ENCODE measurements at places on chromosomes 1 and 21.

- no peak for DNase-seq
- H3K4me1 ChIP-seq, result no peaks in the 10 kb centered on the region
- no peaks in the 10 kb centered on the region for H3K27me3 ChIP-seq
- peaks cover 7% of the 10 kb centered on the region for H3K36me3 ChIP-seq
- no peak overlapping the region for H3K4me3 ChIP-seq
These were observed 54.5 kb downstream of the PRDM15 start for GRCh38 chr21:41824466-41825207.

DNA sequence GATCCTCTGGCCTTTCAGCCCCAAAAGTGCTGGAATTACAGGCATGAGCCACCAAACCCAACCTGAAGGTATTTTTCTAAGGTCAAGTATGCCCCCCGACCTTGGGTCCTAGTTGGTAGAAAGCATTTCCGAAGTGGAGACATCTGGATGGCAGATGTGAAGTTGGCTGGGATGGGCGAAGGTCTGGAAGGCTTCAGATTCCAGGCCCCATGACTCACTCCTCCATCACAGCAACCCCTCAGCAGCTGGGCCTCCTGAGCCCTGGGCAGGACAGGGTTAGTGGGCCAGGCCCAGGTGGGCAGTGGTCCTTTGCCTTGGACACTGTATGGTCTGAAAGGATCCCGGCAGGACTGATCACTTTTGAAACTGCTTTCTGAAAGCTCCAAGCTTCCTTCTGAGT is 23.3 kb downstream of the NAV1 start:
- H3K4me1 ChIP-seq, result peaks cover 1% of the 10 kb centered on the region
- H3K36me3 ChIP-seq, result no peaks in the 10 kb centered on the region
- no peak overlapping the region for H3K27ac ChIP-seq
- no peak for DNase-seq

GRCh38 chr21:31537872-31538576 is 121.5 kb upstream of the SOD1 start:
- no peak for DNase-seq
- no peaks in the 10 kb centered on the region for H3K4me1 ChIP-seq
- H3K36me3 ChIP-seq, result no peaks in the 10 kb centered on the region
- H3K27ac ChIP-seq, result no peak overlapping the region

GRCh38 chr1:29519788-29520110 is 283.4 kb downstream of the PTPRU start:
- H3K36me3 ChIP-seq, result no peaks in the 10 kb centered on the region
- no peak for DNase-seq
- H3K4me1 ChIP-seq, result peaks cover 2% of the 10 kb centered on the region
- H3K27ac ChIP-seq, result no peak overlapping the region
- no peaks in the 10 kb centered on the region for H3K27me3 ChIP-seq

GRCh38 chr21:17523007-17523451 is 10.2 kb downstream of the CXADR start:
- no peak for DNase-seq
- peaks cover 3% of the 10 kb centered on the region for H3K4me1 ChIP-seq
- H3K4me3 ChIP-seq, result no peak overlapping the region

GRCh38 chr1:83802460-83803152 is 196.3 kb downstream of the TTLL7 start:
- DNase-seq, result no peak
- H3K4me3 ChIP-seq, result no peak overlapping the region
- no peaks in the 10 kb centered on the region for H3K36me3 ChIP-seq
- H3K27ac ChIP-seq, result no peak overlapping the region
- H3K27me3 ChIP-seq, result no peaks in the 10 kb centered on the region

- DNase-seq, result no peak
- H3K4me3 ChIP-seq, result no peak overlapping the region
- no peak overlapping the region for H3K27ac ChIP-seq
- no peaks in the 10 kb centered on the region for H3K27me3 ChIP-seq
- H3K4me1 ChIP-seq, result no peaks in the 10 kb centered on the region
- no peaks in the 10 kb centered on the region for H3K36me3 ChIP-seq
These were observed 22.5 kb downstream of the MMEL1 start for GRCh38 chr1:2610036-2610959.

DNA sequence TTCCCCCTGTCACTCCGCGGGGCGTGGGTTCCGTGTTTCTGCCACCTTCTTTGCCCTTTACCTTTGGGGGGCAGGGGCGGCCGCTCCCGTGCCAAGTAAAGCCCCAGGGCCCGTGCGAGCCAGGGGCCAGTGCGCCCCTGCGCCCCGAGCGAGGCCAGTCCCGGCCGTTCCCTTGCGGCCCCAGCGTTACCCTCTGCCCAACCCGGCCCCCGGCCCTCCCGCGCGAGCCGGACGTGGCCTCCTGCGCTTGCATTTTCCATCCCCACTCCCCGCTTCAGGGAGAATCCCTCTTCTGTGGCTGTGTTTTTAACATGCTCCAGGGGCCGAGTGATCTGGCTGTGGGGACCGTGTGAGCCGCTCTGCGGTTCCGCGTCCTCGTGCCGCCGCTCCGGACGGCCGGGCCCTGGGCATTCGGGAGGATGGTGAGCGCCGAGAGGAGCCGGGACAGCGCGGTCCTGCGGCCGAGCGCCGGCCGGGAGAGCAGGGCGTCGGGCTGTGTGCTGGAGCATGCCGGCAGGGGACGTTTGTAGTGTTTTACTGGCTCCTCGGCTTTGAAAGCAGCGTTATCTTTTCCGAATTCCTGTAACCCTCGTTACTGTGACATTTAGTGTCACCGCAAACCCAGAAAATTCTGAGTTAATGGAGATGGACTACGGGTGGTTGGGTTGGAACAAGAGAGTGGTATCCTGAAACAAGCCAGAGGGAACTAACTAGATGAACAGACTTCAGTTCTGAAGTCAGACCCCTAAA is 1.0 kb downstream of the GALNT2 start:
- peaks cover 2% of the 10 kb centered on the region for H3K4me1 ChIP-seq

DNA sequence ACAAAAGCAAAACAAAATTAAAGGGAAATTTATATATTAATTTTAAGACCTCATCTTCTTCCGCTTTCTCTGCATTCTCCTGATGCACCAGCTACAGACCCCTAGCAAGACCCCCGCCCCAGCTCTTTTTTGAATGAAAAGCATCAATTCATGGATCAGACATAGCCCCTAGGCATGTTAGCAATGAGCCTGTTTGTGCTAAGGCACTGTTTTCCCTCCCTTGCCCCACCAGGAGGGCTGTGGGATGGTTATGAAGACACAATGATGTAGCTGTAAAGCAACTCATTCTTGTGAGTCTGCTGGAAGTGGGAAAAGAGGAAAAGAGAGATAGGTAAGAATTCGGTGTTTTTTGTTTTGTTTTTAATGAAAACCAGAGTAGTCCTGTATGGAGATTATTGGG is 88.5 kb upstream of the ZBTB18 start:
- H3K4me3 ChIP-seq, result no peak overlapping the region
- no peaks in the 10 kb centered on the region for H3K4me1 ChIP-seq
- no peak for DNase-seq
- no peak overlapping the region for H3K27ac ChIP-seq

- H3K4me3 ChIP-seq, result no peak overlapping the region
- no peaks in the 10 kb centered on the region for H3K27me3 ChIP-seq
- H3K4me1 ChIP-seq, result no peaks in the 10 kb centered on the region
- H3K36me3 ChIP-seq, result no peaks in the 10 kb centered on the region
These were observed 42.8 kb downstream of the UBASH3A start for GRCh38 chr21:42446531-42446930.

DNA sequence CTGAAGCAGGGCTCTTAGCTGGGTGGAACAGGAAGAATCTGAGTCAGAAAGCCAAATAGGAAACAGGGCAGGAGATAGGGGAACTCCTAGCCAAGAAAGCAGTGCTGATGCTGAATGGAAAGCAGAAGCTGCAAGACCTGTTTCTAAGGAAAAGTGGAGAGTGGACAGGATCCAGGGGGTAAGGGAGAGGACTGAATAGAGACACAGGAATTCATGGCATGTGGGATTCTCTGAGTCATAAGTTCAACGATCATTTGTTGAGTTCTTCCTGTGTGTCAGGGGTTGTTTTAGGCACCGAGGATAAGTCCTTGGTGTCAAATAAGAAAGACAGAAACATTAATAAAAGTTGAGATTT is 153.8 kb upstream of the FGGY start:
- DNase-seq, result no peak
- H3K36me3 ChIP-seq, result no peaks in the 10 kb centered on the region
- H3K4me3 ChIP-seq, result no peak overlapping the region
- no peaks in the 10 kb centered on the region for H3K4me1 ChIP-seq
- no peaks in the 10 kb centered on the region for H3K27me3 ChIP-seq

- no peak overlapping the region for H3K27ac ChIP-seq
- DNase-seq, result no peak
- H3K4me3 ChIP-seq, result no peak overlapping the region
- H3K27me3 ChIP-seq, result no peaks in the 10 kb centered on the region
- H3K36me3 ChIP-seq, result no peaks in the 10 kb centered on the region
These were observed 62.5 kb downstream of the CD58 start for GRCh38 chr1:116508085-116508983.

DNA sequence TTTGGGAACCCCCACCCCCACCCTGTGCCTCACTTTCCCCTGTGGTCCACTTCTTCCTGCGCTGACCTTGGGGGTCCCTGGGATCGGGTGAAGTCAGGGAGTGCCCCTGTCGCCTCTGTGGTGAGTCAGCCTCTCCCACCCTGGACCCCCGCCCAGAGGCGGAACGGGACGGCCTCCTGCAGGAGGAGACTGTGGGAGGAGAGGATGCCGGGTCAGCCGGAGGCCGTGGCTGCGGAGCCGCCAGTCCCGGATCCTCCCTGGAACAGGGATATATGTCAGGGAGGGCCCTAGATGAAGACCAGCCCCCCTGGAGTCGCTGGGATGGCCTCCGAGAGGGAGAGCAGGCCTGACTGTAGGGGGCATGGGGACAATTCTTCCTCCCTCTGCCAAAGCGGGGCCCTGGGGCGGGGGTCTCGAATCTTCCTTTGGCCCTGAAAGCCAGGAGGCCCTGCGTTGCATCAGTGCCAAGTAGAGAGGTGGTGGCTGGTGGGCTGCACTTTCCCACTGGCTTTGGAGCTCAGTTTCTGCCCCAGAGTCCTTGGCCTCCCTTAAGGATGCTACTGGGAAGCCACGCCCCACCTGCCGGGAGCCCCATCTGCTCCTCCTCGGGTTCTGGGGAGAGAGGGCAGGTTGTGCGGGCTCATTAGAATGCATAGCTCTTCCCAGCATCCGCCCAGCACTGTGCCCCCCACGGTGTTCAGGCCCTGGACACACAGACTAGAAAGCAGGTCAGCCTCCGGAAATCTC is 930 bp downstream of the ARHGEF10L start:
- H3K36me3 ChIP-seq, result no peaks in the 10 kb centered on the region
- no peaks in the 10 kb centered on the region for H3K27me3 ChIP-seq
- H3K4me3 ChIP-seq, result peak overlapping the region; percentile 55

DNA sequence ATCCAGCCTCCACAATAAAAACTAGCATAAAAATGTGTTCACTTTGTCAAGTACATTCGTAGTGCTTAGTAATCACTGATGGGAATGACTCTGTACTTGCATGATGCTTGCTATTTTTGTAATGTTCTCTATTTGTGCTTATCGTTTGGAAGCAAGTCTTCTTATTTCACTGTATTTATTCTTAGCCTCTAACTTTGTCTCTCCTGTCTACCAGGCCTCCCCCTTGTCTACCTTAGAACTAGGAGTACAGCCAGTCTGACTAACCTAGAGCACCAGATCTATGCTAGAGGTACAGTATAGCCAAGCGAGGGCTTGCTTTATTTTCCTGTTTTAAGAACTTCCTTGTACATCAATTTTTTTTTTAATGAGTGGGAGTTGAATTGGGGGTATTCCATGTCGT is 108.2 kb downstream of the VPS13D start:
- no peaks in the 10 kb centered on the region for H3K27me3 ChIP-seq
- H3K36me3 ChIP-seq, result peaks cover 4% of the 10 kb centered on the region
- DNase-seq, result no peak
- H3K27ac ChIP-seq, result no peak overlapping the region
- no peaks in the 10 kb centered on the region for H3K4me1 ChIP-seq

- H3K36me3 ChIP-seq, result no peaks in the 10 kb centered on the region
- H3K27me3 ChIP-seq, result no peaks in the 10 kb centered on the region
- DNase-seq, result peak; percentile 90
- no peak overlapping the region for H3K27ac ChIP-seq
- H3K4me1 ChIP-seq, result peaks cover 5% of the 10 kb centered on the region
These were observed 4.5 kb downstream of the TTC24 start for GRCh38 chr1:156583821-156584622.

DNA sequence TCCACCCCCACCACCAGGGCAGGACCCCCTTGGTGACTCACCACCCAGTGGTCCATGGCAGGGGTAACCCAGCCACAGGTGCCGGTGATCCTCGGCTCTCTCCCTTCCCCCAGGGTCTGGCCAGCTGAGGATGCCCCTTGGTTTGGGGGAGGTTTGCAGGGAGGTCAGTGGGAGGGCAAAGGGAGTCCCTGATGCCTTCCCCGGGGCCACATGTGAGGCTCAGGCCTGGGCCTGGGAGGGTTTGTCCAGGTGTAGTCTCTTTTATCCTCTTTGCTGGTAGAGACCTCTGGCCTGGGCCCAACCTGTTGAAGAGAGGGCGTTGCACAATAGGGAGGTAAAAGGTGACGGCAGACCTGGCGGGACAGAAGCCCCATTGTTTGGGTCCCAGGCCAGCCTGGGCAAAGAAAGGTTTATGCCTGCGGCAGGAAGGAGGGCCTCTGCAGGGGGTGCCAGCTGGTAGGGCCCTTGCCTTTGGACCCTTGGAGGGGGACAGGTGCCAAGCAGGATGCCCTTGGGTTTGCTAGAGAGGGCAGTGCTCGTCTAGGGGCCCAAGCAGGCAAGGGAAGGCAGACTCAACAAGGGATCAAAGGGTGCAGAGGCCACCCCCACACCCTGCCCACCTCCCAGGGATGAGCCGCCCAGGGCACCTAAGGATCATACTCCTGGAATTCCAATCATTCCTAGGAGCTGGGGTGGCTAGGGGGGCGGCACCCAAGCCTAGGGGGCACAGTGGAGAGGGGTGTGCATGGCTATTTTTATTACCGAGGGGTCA is 760 bp upstream of the TINAGL1 start:
- no peaks in the 10 kb centered on the region for H3K27me3 ChIP-seq
- H3K4me3 ChIP-seq, result no peak overlapping the region
- H3K36me3 ChIP-seq, result no peaks in the 10 kb centered on the region
- H3K27ac ChIP-seq, result no peak overlapping the region
- no peak for DNase-seq

DNA sequence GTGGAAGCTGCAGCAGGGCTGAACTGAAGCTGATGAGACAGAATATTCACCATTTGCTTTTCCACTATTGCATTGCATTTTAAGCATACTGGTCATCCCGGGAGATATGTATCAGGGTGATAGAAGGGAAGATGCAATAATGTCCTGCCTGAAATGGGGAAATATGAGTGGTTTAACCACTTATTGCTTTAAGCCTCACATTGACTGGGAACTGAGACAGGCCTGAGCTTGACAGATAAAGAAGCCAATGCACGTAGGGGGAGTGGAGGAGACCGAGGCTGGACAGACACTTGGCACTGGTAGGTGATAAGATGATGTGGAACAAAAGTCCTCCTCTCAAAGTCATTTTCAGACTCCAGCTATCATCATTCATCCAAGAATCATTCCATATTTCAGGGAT is 911.7 kb upstream of the NCAM2 start:
- H3K27ac ChIP-seq, result no peak overlapping the region
- no peaks in the 10 kb centered on the region for H3K4me1 ChIP-seq
- no peak overlapping the region for H3K4me3 ChIP-seq
- DNase-seq, result no peak
- no peaks in the 10 kb centered on the region for H3K36me3 ChIP-seq
- no peaks in the 10 kb centered on the region for H3K27me3 ChIP-seq
